Activated CD4-positive, alpha-beta T cell treated with anti-CD3 and anti-CD28 coated beads, Interleukin-2, amount 50 U/mL, for 24 hours (primary cell): ENCODE measurements at places on chromosomes 5 and 9.

GRCh38 chr9:74610523-74611061, 113.5 kb downstream of the RORB start:
- DNase-seq: no peak

DNA sequence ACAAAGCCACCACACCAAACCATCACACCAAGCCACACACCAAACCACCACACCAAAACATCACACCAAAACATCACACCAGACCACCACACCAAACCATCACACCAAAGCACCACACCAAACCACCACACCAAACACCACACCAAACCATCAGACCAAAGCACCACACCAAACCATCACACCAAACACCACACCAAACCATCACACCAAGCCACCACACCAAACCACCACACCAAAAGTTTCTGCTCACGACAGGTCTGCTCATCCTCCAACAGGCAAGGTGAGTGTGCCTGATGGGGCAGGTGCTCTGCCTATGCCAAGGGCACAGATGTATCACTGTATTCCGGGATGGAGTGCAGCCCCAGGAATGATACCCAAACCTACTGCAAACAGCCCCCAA, 87.9 kb upstream of the FSTL4 start:
- DNase-seq: no peak

- no peak for DNase-seq
Observed at GRCh38 chr5:177484902-177485549, 11.6 kb upstream of the DBN1 start.

- no peak for DNase-seq
Observed at GRCh38 chr9:71955300-71955915, 44.0 kb downstream of the C9orf85 start.

- no peak for DNase-seq
Observed at GRCh38 chr5:150184990-150185912, 4.6 kb upstream of the SLC6A7 start.

GRCh38 chr5:109196087-109196822, 213.5 kb downstream of the PJA2 start:
- DNase-seq: no peak

DNA sequence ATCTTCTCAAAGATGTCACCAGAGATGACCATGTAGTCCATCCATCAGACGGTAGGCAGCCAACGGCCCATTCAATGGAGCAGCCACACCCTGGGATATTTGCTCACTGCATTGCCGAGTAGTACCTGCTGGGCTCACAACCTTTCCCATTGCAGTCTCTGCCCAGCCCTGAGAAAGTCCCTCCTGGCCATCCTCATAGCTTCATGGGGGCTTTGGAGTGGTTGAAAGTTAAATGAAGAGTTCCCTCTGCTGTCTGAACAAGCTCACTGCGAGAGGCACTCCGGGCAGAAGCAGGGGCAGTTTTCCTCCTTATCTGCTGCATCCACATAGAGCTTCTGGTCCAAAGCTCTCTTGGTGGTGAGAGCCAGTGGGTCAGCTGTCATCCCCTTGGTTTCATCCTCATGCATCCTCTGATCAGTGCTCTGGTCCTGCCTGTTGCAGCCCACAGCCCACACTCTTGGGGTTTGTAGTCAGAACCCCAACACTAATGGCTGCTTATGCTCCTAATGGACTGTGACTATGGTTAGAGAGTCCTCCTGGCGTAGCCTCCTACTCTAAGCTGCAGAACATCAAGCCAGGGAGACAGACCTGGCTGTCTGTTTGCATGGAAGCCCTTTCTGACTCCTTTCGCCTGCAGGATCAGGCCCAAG, 23.3 kb downstream of the TNFSF8 start:
- DNase-seq: no peak
